Heart left ventricle (tissue), 16 donors: ENCODE measurements at places on chromosomes 1 and 21. TPM values are rescaled to one million over a fixed set of nuclear protein-coding genes. Genes with fewer than 3 reads are reported as not detected.

DNA sequence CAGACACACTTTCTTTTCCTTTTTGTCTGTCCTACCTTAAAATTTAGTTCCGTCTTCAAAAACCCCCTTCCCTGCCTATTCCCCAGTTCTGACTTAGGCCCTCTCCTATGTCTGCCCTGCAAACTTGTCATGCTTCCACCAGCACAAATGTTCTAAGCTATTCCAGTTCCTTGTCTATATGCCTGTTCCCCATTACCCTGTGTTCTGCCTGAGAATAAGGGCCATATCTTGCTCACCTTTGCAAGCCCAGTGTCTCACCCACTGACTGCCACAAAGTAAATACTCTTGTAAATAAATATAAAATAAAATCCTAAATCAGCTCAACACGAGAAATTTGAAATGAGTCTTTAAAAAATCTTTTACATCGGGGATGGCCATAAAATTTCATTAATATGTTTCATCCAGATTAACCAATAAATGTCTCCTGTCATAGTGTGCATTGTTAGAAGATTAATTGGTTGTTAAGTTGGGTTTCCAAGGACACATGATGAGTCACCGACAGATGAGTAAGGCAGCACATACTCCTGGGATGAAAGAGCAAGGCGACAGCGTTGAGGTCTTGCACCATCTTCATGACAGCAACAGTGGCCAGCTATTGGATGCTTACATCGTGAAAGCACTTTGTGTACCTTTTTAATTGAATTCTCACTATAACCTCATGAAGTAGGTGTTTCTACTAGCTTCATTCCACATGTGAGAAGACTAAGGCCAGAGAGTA, 92.6 kb upstream of the NGF start:
- no peak overlapping the region for H3K4me3 ChIP-seq
- no peak overlapping the region for H3K27ac ChIP-seq
- H3K27me3 ChIP-seq: no peaks in the 10 kb centered on the region

GRCh38 chr1:230394134-230394533, 32.0 kb downstream of the PGBD5 start:
- H3K4me1 ChIP-seq: no peaks in the 10 kb centered on the region
- H3K4me3 ChIP-seq: no peak overlapping the region
- H3K27ac ChIP-seq: no peak overlapping the region
- no peak for DNase-seq

DNA sequence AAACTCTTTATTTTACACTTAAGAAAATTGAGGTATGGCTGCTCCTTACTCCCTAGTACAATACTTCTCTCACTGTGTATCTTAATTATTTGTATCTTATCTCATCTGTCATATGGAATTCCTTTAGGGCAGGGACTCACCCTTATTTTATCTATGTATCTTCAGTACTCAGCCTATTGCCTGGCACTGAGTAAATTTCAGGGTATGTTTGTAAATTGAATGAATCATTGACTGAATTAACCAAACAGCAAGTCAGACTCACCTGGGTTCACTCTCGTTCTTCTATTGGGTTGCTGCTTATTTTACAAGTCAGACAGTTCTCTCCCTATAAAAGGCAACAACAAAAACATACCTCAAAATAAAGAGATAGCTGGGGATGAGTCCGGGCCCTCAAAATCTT, 63.8 kb downstream of the LAMC1 start:
- no peak overlapping the region for H3K27ac ChIP-seq
- H3K36me3 ChIP-seq: no peaks in the 10 kb centered on the region
- DNase-seq: no peak
- H3K27me3 ChIP-seq: no peaks in the 10 kb centered on the region
- peaks cover 39% of the 10 kb centered on the region for H3K4me1 ChIP-seq

GRCh38 chr1:23168445-23169194, at the start of gene LUZP1:
Gene LUZP1, minus strand, starts transcription at chr1:23168856.
- H3K27me3 ChIP-seq: no peaks in the 10 kb centered on the region
- H3K27ac ChIP-seq: peak within 1 kb of the TSS; percentile 92
- no peaks in the 10 kb centered on the region for H3K36me3 ChIP-seq
- DNase-seq: peak; percentile 92
- peaks cover 54% of the 10 kb centered on the region for H3K4me1 ChIP-seq

- DNase-seq: no peak
- no peak overlapping the region for H3K27ac ChIP-seq
- no peaks in the 10 kb centered on the region for H3K27me3 ChIP-seq
- no peak overlapping the region for H3K4me3 ChIP-seq
- no peaks in the 10 kb centered on the region for H3K4me1 ChIP-seq
These were observed 42.6 kb upstream of the GPR153 start for GRCh38 chr1:6303397-6304012.

- H3K36me3 ChIP-seq: peaks cover 99% of the 10 kb centered on the region
These were observed 26.4 kb upstream of the GPR25 start for GRCh38 chr1:200846398-200846797.

GRCh38 chr1:156004843-156005584, 15.7 kb downstream of the SSR2 start:
- H3K27me3 ChIP-seq: no peaks in the 10 kb centered on the region
- H3K36me3 ChIP-seq: no peaks in the 10 kb centered on the region
- DNase-seq: no peak
- H3K4me3 ChIP-seq: no peak overlapping the region
- no peak overlapping the region for H3K27ac ChIP-seq
- H3K4me1 ChIP-seq: peaks cover 12% of the 10 kb centered on the region

The PTPN22 gene
- 0.82 TPM for total RNA-seq

The DMBX1 gene
- not detected for total RNA-seq
